Activated naive CD8-positive, alpha-beta T cell treated with anti-CD3 and anti-CD28 coated beads for 36 hours (primary cell): ENCODE measurements at places on chromosomes 6 and 20.

DNA sequence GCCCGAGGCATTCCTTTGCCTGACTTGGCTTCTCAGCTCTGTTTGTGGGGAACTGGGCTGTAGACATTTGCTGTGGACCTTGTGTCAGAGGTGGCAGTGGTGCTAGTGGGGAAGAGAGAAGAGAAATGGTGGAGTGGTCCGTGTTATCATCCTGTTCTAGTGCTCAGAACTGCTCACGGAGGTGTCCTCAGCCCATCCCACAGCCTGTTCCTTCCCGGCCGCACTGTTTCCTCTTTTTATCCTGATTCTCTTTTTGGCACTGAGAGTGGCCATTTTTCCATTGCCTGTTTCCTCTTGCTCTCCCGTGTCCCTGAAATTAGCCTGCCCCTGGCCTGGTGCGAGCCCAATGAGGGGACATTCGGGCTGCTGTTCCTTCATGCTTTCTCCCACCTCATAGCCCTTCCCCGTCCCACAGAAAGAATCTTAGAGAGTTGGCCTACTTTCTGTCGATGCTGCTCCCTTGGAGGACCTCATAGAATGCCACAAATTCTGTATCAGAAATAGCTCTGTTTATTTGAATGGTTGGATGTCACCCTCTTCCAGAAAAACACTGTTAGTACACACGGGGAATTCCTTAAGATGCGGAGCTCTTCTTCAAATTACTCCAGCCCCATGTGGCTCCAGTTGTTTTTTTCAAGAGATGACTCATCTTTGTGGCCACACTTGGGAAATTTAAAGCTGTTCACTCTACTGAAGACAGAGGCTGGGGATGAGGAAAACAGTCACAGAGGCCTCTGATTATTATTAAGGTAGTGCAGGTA lies 26.1 kb downstream of the FARS2 start:
- no peaks in the 10 kb centered on the region for H3K36me3 ChIP-seq
- no peak for DNase-seq
- no peak overlapping the region for H3K27ac ChIP-seq
- H3K27me3 ChIP-seq: no peaks in the 10 kb centered on the region

GRCh38 chr6:27604986-27605385 lies 132.1 kb upstream of the ZNF184 start:
- H3K27me3 ChIP-seq: peaks cover 85% of the 10 kb centered on the region
- H3K27ac ChIP-seq: no peak overlapping the region
- peaks cover 4% of the 10 kb centered on the region for H3K36me3 ChIP-seq
- peaks cover 12% of the 10 kb centered on the region for H3K4me1 ChIP-seq

GRCh38 chr6:160260803-160261450 lies 2.3 kb upstream of the SLC22A2 start:
- DNase-seq: no peak
- peak overlapping the region; percentile 21 for H3K27ac ChIP-seq
- no peaks in the 10 kb centered on the region for H3K36me3 ChIP-seq
- no peak overlapping the region for H3K4me3 ChIP-seq
- peaks cover 8% of the 10 kb centered on the region for H3K27me3 ChIP-seq
- no peaks in the 10 kb centered on the region for H3K4me1 ChIP-seq

DNA sequence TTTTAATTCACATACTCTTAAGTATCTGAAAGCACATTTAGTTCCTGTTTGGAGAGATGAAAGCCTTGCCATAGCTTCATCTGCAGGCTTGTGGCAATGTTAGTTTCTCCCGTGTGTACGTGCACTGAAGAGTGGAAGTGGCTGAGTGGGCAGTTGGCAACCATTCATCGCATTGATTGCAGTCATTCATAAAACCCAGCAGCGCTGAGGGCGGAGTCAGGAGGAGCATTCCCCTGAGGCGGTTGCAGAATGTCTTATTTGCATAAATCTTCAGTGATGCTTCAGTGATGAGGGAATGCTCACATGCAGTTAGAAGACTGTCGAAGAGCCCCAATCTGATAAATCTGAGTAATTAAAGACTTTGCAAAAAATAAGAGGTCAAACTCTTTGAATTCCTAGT lies 79.1 kb downstream of the RIMS1 start:
- H3K27ac ChIP-seq: no peak overlapping the region
- DNase-seq: no peak
- no peaks in the 10 kb centered on the region for H3K36me3 ChIP-seq
- no peaks in the 10 kb centered on the region for H3K4me1 ChIP-seq

DNA sequence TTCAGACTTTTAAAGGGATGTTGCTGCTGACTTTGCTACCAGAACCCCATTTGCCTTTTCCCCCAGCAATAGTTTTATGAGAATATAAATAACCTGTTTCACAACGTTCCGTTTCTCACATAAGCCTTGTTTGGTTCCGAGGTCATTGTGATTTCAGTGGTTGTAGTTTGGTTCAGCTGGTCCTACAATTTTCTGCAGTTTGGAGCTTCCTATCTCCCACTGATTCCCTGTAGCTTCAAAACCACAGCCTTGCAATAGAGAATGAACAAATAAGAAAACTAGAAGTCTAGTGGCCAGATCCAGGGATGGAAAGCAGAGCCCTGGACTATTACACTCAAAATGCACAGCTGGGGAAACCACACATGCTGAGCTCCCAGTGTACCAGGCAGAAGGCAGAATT lies 24.1 kb upstream of the SH3BGRL2 start:
- H3K27ac ChIP-seq: no peak overlapping the region
- H3K4me3 ChIP-seq: no peak overlapping the region
- DNase-seq: no peak
- no peaks in the 10 kb centered on the region for H3K36me3 ChIP-seq
- H3K27me3 ChIP-seq: no peaks in the 10 kb centered on the region
- H3K4me1 ChIP-seq: peaks cover 2% of the 10 kb centered on the region

DNA sequence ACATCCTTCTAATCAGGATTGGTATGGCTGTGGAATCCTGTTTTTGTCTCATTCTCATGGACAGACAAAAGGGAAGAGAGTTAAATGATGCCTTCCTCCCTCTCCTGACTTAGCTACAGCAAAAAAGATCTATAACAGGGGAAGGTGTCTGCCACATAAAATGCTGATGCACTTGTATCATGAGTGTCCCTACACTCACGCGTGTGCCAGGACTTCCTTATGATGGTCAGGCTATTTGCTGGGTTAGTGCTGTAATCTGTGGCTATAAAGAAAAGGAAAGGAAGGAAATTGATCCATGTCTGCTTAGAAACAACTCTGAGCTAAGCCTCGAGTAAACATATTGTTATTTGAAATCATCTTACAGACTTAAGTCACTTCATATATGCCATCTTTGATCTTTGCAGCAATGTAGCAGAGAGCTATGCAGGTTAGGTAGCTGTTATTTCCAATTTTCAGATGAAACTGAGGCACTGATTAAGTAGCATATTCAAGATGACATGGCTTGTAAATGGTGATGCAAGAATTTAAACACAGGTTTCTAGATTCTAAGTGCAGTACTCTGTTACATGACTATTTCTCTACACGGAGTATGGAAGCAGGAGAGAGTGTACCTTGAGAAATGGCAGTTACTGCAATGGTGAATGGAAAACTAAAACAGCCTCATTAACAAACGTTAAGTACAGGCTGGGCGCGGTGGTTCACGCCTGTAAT lies 8.4 kb upstream of the DHX35 start:
- no peak overlapping the region for H3K27ac ChIP-seq
- no peaks in the 10 kb centered on the region for H3K27me3 ChIP-seq
- no peak for DNase-seq

- H3K36me3 ChIP-seq: peaks cover 21% of the 10 kb centered on the region
- peaks cover 84% of the 10 kb centered on the region for H3K4me1 ChIP-seq
- H3K27me3 ChIP-seq: no peaks in the 10 kb centered on the region
- peak overlapping the region; percentile 86 for H3K4me3 ChIP-seq
Observed at GRCh38 chr6:2857580-2858337, 16.1 kb upstream of the SERPINB1 start.

- DNase-seq: no peak
- no peaks in the 10 kb centered on the region for H3K27me3 ChIP-seq
- peaks cover 21% of the 10 kb centered on the region for H3K4me1 ChIP-seq
- peaks cover 25% of the 10 kb centered on the region for H3K36me3 ChIP-seq
Observed at GRCh38 chr6:33704215-33705066, 7.1 kb downstream of the UQCC2 start.

- no peak overlapping the region for H3K4me3 ChIP-seq
- no peaks in the 10 kb centered on the region for H3K27me3 ChIP-seq
- no peaks in the 10 kb centered on the region for H3K4me1 ChIP-seq
- H3K36me3 ChIP-seq: no peaks in the 10 kb centered on the region
- no peak overlapping the region for H3K27ac ChIP-seq
- no peak for DNase-seq
Observed at GRCh38 chr6:123655521-123656306, 19.0 kb upstream of the TRDN start.
